ENCODE measurements at places on chromosomes 12 and 14.

DNA sequence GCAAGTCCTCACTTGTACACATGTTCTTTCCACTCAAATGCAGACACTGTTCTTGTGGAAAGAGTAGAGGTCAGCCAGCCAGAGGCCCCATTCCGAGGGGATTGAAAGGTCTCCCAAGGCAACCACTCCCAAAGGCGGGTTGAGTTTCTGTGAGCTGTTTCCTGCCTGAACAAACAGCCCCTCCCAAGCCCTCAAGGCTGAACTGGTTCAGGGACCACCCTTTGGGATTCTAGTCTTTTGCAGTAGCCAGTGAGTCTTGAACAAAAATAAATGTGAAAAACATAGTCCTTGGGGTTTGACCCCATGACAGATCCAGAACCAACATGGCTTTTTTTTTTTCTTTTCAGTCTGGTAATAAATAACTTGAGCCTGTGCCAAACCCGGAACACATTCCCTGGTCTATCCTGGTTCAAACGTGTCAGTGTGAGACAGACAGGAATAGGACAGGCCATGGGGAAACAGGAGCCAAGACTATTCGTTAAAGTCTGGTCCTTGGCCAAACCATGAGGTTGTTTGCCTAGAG is 17.6 kb upstream of the STK38L start:
- DNase-seq = no peak

- DNase-seq = peak; percentile 41
Measured at GRCh38 chr12:121796855-121797751, 3.6 kb upstream of the RHOF start.

DNA sequence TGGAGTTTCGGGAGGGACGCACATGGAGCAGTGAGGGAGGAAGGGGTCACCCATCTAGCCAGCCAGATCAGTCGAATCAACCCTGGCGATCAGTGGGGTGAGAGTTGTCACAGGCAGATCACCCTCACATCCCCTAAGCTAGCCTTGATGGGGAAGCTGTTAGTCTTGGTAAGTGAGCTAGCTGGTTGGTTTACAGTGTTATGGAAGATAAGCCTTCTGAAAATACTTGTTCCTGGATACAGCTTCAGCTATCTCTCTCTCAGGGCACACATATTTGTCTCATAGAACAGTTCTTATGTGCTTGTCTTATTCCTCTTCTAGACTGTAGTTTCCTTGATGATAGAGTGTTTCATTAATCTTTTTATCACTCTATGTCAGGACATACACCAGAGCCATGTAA is 26.2 kb upstream of the MANSC4 start:
- no peak for DNase-seq

DNA sequence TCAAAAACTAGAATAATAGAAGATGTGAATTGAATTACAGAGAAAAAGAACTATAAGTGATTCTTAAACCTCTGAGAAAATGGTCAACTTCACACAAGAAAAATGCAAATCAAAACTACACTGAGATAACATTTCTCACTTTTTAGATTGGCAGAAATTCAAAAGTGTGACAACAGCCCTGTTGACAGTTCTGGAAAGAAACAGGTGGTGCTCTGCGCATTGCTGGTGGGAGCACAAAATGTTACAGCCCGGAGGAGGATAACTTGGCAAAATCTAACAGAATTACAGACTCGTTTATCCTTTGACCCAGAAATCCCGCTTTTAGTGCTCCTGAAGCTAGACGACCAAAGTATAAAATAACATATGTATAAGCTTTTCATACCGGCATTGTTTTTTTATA is 222.5 kb upstream of the CNTN1 start:
- DNase-seq = no peak

DNA sequence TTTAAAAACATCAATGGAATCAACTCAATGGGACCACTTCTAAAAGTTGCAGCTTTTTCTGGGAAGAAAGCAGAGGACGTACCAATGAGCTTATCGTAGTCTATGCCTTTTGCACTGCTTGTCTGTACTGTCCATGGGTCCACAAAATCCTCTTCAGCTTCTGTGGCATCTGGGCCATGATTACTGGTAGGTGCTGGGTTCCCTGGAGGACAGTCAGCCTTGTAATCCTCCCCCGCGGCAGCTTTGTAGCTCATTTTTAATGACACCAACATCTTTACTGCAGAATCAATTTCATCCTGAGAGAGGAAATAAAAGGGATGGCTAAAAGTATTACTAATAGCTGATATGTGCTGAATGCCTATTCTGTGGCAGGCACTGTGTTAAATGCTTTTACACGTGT is 38.5 kb downstream of the SLC25A47 start:
- DNase-seq = no peak

DNA sequence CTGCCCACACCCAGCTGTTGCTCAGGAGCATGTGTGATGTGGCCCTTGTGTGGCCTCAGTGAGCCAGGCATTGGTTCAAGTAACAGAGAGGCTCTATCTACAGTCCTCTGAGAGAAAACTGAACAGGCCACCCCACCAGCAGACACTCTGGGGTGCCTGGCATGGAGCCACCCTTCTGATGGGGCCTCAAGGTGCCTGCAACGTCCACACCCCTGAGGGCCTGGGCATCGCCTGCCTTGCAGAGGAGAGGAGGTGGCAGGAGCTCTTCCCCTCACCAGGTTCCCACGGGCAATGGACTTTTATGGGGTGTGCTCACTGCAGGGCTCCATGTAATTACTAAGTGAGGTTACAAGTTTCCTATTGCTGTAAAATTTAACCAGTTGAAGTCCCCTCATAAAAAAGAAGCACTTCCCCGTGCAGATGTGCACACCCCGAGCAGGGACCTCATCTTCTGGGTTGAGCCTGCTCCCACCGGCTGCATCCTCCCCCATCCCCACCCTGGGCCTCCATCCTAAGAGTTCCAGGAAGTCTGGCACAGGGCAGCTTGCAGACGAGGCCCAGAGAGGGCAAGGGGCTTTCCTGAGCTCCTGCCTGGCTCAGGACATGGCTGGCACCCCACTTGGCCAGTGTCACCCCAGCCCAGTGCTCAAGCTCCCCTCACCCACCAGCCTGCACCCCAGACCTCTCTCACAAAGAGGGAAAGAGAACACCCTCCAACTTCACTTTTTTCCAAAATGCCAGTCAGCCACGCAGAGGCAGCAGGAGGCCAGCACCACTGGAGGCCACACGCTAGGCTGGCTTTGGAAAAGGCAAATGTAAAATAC is 270.4 kb upstream of the RTL1 start:
- no peak for DNase-seq

GRCh38 chr12:92059960-92060359 is 85.7 kb downstream of the BTG1 start:
- DNase-seq = no peak

- no peak for DNase-seq
Measured at GRCh38 chr14:44404036-44404435, 103.0 kb downstream of the FSCB start.

DNA sequence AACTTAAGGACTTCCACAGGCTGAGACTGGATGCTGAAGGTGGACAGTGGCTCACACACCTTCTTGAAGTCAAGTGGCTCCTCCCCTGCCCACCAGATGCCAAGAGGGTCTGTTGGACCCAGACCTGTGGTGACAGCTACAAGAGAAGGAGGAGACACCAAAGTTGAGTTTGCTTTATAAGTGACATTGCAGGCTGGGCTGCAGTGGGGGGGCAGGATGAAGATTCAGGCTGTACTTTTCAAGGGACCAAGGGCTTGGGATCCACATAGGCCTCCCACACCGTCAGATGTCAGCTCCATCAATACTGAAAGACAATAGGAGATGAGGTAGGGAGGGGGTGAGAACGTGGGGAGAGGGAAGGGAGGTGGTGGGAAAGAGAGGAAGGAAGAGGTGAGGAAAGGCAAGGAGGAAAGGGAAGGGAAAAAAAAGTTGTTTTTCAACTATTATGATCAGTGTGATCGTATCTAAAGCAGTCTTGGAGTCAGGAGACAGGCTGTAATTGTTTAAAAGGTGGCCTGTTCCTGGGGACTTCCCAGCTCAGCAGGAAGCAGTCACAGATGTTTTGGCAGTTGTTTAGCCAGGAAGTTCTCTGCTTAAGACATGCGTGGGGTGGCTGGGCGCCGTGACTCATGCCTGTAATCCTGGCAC is 84.1 kb upstream of the RESF1 start:
- DNase-seq = peak; percentile 76

DNA sequence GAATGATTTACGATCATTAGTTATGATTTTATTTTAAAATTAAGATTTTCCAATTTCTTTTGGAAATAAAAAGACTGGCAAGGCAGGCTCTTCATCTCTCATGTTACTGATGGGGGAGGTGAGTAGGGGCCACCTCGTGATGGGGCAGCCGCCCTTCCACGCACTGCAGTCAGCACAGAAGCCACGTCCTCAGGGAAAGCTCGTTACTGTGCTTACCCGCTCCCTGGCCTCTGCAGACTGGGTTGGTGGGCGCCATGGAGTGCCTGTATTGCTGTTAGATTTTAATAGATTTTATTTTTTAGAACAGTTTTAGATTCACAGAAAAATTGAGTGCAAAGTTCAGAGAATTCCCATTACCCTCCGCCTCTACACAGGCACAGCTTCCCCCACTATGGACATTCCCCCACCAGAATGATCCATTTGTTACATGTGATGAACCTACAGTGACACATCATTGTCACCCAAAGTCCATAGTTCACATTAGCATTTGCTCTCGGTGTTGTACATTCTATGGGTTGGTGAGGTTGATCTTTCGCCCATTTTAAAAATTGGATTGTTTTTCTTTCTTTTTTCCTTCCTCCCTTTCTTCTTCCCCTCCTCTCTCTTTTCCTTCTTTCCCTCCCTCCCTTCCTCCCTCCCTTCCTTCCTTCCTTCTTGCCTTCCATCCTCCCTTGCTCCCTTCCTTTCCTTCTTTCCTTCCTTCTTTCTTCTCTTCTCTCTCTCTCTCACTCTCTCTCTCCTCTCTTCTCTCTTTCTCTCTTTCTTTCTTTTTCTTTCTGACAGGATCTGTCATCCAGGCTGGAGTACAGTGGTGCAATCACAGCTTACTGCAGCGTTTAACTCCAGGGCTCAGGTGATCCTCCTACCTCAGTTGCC is 30.7 kb downstream of the ADGRD1 start:
- no peak for DNase-seq

- DNase-seq = no peak
Measured at GRCh38 chr14:45947830-45948229, 694.8 kb upstream of the MIS18BP1 start.

DNA sequence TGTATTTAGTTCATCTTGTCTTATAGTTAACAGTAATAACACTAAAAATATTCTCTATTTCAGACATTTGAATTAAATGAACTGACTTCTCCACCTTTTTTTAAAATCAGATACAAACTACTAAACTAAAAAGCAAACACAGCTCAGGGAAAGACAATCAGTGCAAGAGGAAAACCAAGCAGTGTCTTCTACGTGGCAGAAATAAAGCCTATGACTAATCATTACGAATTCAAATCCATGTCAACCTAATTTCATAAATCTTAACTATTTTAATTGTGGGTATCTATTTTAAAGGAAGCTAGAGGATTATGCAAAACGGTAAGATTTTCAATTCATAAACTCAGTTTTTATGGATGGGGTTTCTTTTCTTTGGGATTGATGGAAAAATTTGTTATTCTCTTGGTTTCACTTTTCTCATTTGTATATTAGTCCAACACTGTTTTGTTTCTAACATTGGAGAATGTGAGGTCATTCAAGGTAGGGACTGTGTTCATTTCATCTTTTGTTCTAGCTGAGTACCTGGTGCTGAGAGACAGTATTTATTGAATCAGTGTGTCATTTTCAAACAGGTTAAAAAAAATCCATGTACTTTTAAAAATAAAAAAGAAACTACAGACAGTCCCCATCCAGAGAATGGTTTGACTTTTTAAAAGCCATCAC is 12.8 kb upstream of the PALS1 start:
- no peak for DNase-seq
